ENCODE measurements at places on chromosomes 1 and 21.
A peak's percentile ranks its signal among the peaks of the same experiment; 100 is the strongest.

- no peak for DNase-seq
These were observed 14.5 kb downstream of the EYA3 start for GRCh38 chr1:28073867-28074266.

DNA sequence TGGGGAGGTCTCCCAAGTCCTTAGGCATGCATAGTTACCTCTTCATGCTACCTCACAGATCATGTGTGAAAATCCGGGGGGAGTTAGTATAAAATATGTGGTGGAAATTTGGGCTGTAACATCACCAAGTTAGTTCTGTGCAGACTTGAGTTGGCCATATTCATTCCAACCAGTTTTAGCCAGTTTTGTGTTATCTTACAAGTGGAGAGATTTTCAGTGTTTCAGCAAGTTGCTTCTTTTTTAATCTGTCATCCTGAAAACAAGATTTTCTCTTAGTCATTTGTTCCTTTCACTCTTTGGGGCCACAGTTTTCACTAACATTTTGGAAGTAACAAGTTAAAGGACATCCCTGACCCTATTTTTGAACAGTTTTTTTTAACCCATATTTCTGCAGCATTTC, 11.3 kb downstream of the SLC25A24 start:
- DNase-seq: no peak

GRCh38 chr1:82044111-82044510, 243.4 kb downstream of the ADGRL2 start:
- DNase-seq: no peak

- DNase-seq: peak; percentile 41
These were observed 367.1 kb upstream of the ADGRL4 start for GRCh38 chr1:79373481-79374125.

DNA sequence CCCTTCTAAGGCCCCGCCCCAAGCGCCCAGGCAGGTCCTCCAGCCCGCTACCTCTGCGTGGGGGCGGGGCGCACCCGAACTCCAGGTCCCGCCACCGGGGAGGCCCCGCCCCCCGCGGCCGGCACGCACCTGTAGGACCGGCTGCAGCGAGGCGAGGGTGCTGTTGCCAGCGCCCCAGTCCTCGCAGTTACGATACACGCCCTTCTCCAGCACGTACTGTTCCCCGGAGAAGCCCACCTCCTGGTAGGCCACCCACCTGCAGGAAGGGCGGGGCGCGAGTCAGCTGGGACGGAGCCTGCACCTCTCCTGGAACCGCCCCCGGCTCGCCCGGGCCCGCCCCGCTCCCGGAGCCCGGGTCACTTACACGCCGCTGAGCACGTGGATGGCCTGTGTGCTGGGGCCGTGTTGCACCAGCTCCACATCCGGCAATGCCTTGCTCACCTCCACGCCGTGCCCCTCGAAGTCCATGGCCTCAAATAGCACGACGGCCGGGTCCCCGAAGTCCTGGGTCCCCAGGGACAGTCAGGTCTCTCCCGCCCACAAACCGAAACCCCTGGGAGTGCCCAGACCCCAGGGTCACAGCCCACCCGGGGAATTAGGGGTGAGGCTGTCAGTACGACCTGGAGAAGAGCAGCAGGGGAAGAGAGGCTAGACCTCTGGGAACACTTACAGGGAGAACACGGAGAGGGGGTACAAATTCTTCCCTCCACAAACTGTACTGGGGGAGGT, 17.3 kb downstream of the CRYBG2 start:
- DNase-seq: no peak

- DNase-seq: peak; percentile 64
These were observed 24.6 kb downstream of the GALNT2 start for GRCh38 chr1:230091473-230092231.

DNA sequence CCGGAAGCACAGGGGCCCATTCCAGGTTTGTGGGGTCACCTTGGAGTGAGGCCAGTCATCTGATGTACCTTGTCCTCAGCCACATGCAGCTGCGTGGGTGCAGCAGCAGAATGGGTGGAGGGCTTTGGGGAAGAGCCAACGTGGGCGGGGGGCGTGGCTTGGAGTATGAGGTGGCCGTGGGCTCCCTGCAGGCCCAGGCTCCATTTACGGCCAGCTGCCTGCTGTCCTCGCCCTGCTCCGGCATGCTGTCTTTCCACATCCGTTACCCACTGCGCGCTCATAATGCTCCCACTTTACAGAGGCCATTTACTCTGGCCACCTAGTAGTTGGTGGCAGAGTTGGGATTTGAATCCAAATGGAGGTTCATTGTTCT, 27.8 kb upstream of the TINAGL1 start:
- DNase-seq: no peak
